ENCODE measurements at places on chromosomes 13 and 19. TPM values are rescaled to one million over a fixed set of nuclear protein-coding genes. Genes with fewer than 3 reads are reported as not detected.

CACNG6 gene
- total RNA-seq, result not detected

GRCh38 chr13:41470196-41470595 is 12.8 kb downstream of the RGCC start:
- DNase-seq, result no peak

GRCh38 chr13:38202740-38203139 is 146.9 kb upstream of the UFM1 start:
- peak; percentile 2 for DNase-seq

- DNase-seq, result no peak
These were observed 143.9 kb upstream of the ZNF536 start for GRCh38 chr19:30228113-30228834.

DNA sequence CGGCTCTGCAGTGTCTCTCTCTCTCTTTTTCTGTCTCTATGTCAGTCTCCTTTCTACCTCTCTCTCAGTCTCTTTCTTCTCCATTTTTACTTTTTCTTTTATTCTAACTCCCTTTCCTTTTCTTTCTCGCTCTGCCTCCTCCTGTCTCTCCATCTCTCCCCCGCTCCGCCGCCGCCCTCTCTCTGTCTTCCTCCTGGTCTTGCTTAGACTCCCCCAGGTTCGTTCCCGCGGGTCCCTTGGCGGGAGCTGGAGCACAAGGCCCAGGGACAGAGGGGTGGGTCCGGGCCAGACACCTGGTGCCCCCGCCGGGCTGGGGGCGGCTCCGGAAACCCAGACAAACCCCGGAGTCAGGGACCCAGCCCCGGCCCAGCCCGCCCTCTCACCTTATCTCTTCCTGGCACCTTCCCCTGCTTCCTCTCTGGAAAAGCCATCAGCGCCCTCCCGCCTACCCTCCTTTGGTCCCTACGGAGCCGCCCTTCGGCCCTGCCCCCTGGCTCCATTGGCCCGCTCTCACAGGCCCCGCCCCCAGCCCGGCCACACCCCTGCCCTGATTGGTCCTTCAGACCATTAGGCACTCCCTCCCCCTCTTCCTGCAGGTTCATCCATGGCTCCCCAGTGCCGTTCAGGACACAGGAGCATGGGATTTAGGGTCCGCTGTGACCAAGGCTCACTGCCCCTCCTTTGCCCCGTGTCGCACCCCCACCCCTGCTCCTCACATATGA is 15.4 kb upstream of the NOP53 start:
- no peak for DNase-seq

DNA sequence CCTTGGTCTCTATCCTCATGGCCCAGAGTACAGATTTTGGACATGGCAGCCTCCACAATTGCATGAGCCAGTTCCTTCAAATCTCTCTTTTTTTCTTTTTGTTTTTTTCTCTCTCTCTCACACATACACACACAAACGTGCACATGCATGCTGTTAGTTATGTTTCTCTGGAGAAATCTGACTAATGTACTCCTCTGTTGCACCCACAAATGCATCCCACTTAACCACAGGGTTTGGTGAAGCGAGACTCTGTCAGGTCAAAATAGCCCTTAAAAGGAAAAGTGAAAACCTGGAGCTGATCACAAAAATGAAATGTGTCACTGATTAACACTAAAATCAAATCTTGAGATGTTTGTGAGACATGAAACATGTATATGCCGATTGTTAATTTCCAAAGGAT is 374.6 kb upstream of the ARGLU1 start:
- no peak for DNase-seq

Measured in IMR-90 (cell line).